ENCODE measurements at places on chromosomes 1 and 21.

DNA sequence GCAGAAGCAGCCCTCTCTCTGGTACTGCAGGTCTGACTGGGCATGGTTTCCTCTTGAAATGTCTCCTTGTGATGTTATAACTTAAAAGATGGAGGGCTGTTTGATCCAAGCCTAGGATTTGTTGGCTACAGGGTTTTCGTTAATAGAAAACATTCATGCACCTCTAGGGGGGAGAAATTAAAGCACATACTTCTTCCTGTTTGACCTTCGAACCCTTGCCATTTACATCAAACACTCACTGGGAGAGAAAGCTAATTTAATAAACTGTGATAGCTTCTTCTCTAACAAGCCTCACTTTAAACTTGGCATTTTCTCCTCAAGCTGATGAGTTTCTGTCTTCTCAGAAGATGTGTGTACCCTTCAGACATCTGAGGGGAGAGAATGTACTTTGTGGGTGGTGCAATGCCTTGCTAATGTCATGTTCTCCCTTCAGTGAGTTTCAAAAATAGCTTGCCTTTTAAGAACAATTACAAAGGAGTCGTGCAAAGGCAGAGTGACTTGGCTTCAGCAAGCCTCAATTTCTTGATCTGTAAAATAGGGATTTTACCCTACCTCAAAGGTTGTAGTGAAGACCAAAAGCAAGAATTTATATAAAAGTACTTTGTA is 20.4 kb downstream of the CACHD1 start:
- H3K27me3 ChIP-seq = peaks cover 34% of the 10 kb centered on the region
- no peaks in the 10 kb centered on the region for H3K36me3 ChIP-seq
- H3K4me1 ChIP-seq = peaks cover 2% of the 10 kb centered on the region
- H3K4me3 ChIP-seq = no peak overlapping the region
- DNase-seq = no peak

- no peaks in the 10 kb centered on the region for H3K36me3 ChIP-seq
- no peaks in the 10 kb centered on the region for H3K27me3 ChIP-seq
- H3K4me1 ChIP-seq = no peaks in the 10 kb centered on the region
- no peak for DNase-seq
These were observed 184.8 kb downstream of the BRINP2 start for GRCh38 chr1:177355575-177355974.

DNA sequence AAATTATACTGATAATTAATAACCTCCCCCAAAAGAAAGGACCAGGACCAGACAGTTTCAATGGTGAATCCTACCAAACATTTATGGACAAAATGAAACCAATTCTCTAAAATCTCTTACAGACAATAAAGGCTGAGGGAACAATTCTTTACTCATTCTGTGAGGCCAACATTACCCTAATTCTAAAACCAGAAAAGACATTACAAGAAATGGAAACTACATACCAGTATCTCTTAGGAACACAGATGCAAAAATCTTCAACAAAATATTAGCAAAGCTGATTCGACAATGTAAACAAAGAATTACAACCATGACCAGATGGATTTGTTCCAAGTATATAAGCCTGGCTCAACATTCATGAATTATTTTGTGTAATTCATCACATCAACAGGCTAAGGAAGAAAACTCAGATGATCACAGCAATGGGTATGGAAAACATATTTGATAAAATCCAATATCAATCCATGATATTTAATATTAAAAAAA is 8.6 kb downstream of the TMED5 start:
- H3K4me1 ChIP-seq = peaks cover 47% of the 10 kb centered on the region
- H3K36me3 ChIP-seq = peaks cover 81% of the 10 kb centered on the region
- peak overlapping the region; percentile 85 for H3K27ac ChIP-seq
- no peaks in the 10 kb centered on the region for H3K27me3 ChIP-seq
- H3K4me3 ChIP-seq = peak overlapping the region; percentile 79
- DNase-seq = no peak

DNA sequence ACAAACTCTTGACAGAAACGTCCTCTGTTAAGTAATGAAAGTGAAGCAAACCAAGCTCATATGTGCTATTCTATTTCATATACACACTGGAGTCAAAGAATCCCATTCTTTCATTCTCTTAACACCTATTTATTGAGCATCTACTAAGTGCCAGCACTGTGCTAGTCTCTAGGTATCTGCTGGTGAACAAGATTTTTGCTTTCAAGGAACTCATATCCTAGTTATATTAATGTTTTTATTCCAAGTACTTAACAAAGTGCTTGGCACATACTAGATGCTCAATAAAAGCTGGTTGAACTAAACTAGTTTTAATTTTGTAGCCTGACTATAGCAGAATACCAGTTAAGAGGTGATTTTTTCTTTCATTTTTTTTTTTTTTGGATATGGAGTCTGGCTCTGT is 3.6 kb upstream of the RNF2 start:
- H3K27ac ChIP-seq = no peak overlapping the region
- H3K4me1 ChIP-seq = peaks cover 10% of the 10 kb centered on the region
- H3K4me3 ChIP-seq = no peak overlapping the region
- DNase-seq = no peak

GRCh38 chr21:46217511-46218196 is 10.9 kb downstream of the LSS start:
- H3K27ac ChIP-seq = no peak overlapping the region
- H3K36me3 ChIP-seq = peaks cover 22% of the 10 kb centered on the region
- no peak for DNase-seq
- no peaks in the 10 kb centered on the region for H3K27me3 ChIP-seq
- H3K4me1 ChIP-seq = no peaks in the 10 kb centered on the region

- H3K4me3 ChIP-seq = no peak overlapping the region
- H3K27ac ChIP-seq = no peak overlapping the region
- no peak for DNase-seq
- peaks cover 78% of the 10 kb centered on the region for H3K36me3 ChIP-seq
- peaks cover 50% of the 10 kb centered on the region for H3K4me1 ChIP-seq
These were observed 27.5 kb downstream of the UBASH3A start for GRCh38 chr21:42431196-42431595.

DNA sequence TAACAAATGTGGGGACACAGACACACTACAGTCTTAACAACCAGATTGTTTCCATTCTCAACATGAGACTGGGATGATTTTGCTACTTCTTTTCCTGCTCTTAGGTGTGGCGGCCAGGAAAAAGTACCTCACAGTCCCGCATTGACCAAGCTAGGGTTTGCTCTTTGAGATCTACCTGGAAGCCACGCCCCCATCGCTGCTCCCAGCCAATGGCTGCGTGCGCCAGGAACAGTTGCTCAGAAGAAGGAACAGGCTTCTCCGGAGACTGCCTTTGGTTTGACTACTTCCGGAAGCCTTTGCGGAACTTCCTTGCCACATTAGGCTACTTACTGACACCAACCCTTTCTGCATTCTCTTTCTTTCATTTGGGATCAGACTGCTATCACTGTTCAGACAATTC is 44.2 kb upstream of the PLD5 start:
- H3K27ac ChIP-seq = no peak overlapping the region
- no peak for DNase-seq
- H3K4me3 ChIP-seq = no peak overlapping the region
- H3K36me3 ChIP-seq = no peaks in the 10 kb centered on the region
- H3K4me1 ChIP-seq = no peaks in the 10 kb centered on the region
- H3K27me3 ChIP-seq = no peaks in the 10 kb centered on the region

- no peak overlapping the region for H3K4me3 ChIP-seq
- H3K4me1 ChIP-seq = peaks cover 24% of the 10 kb centered on the region
- no peaks in the 10 kb centered on the region for H3K36me3 ChIP-seq
- H3K27ac ChIP-seq = no peak overlapping the region
- H3K27me3 ChIP-seq = peaks cover 54% of the 10 kb centered on the region
These were observed 2.4 kb upstream of the PIK3R3 start for GRCh38 chr1:46134660-46135331.

DNA sequence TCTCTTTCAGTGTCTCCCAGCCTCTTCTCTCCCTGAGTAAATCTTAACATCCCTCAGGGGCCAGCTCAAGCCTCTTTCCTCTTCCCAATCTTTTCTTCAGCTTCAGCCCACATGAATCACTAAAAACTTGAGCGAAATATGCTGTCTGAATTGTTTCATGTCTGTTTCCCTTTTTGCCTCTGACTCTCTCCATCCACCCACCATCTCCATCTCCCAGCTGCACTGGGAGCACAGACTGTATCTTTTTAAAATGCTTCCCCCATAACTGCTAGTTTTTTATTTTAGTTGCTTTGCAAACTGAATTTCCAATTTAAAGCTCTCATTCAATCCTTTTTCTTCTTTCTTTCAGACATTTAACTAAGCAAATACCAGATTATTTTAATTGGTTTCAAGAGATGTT is 3.0 kb upstream of the AHCTF1 start:
- no peak overlapping the region for H3K27ac ChIP-seq
- H3K4me3 ChIP-seq = no peak overlapping the region
- peaks cover 11% of the 10 kb centered on the region for H3K36me3 ChIP-seq
- H3K4me1 ChIP-seq = peaks cover 12% of the 10 kb centered on the region
- no peaks in the 10 kb centered on the region for H3K27me3 ChIP-seq

GRCh38 chr1:172578586-172578985 is 45.6 kb downstream of the SUCO start:
- no peak overlapping the region for H3K27ac ChIP-seq
- H3K36me3 ChIP-seq = peaks cover 58% of the 10 kb centered on the region
- no peaks in the 10 kb centered on the region for H3K27me3 ChIP-seq
- no peak for DNase-seq

DNA sequence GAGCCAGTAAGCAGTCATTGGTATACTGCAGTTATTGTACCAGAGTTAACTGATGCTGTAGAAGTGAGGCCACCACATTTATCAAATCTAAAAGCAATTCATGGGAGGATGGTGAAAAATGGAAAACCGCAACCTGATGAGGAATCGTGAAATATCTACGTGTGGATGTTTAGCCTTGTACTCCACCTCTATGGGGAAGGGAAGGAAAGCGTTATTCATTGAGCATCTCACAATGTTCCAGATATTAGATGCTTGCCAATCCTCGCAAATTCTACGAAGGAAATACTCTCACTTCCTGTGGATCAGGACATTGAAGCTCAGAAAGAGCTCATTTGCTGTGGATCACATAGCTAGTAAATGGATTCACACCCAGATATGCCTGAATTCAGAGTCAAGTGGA is 77.3 kb downstream of the LRRC8D start:
- no peak overlapping the region for H3K4me3 ChIP-seq
- DNase-seq = no peak
- H3K36me3 ChIP-seq = peaks cover 11% of the 10 kb centered on the region

- no peak for DNase-seq
- peaks cover 4% of the 10 kb centered on the region for H3K27me3 ChIP-seq
- peaks cover 4% of the 10 kb centered on the region for H3K4me1 ChIP-seq
These were observed 394.9 kb upstream of the B3GALT2 start for GRCh38 chr1:193581341-193581740.

GRCh38 chr1:44594871-44595735 is 79.2 kb downstream of the TMEM53 start:
- H3K27ac ChIP-seq = no peak overlapping the region
- DNase-seq = peak; percentile 56

GRCh38 chr1:224542783-224543440 is 73.2 kb upstream of the CNIH3 start:
- H3K4me3 ChIP-seq = no peak overlapping the region
- no peak overlapping the region for H3K27ac ChIP-seq
- no peaks in the 10 kb centered on the region for H3K36me3 ChIP-seq
- peaks cover 29% of the 10 kb centered on the region for H3K4me1 ChIP-seq
- peak; percentile 28 for DNase-seq
- H3K27me3 ChIP-seq = peaks cover 18% of the 10 kb centered on the region

GRCh38 chr1:10510520-10511493 is 36.1 kb downstream of the PEX14 start:
- peaks cover 79% of the 10 kb centered on the region for H3K4me1 ChIP-seq
- peak overlapping the region; percentile 67 for H3K4me3 ChIP-seq
- peak overlapping the region; percentile 90 for H3K27ac ChIP-seq
- DNase-seq = peak; percentile 80

DNA sequence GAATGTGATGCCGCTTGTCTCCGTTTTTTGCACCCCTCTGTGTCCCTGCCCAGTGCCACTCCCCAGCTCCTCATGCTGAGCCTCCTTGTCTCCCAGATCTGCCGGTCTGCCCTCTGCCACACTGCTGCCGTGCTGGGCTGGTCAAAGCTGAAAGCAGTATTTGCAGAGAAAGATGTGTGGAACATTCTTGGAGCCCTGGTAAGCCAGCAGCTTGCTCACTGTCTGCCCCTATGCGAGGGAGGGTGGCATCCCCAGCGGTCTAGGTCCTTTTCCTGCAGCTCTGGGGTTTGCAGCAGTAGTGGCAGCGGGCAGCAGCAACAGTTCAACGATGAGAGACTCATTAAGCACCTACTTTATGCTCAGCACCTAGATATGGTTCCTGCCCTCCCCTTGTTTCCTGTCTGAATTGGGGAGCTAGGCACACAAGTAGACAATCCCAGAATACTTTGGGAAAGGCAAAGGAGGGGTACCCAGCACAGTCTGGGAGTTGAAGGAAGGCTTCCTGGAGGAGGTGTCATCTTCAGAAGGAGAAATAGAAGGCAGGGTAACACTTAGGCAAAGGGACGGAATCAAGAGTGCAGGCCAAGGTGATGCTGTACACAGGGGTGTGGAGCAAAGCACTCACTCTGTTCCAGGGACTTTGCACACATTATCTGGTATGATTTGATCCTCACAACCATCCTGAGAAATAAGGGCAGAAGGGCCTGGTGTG is 63.1 kb downstream of the KIF21B start:
- no peak overlapping the region for H3K4me3 ChIP-seq
- H3K27ac ChIP-seq = no peak overlapping the region
- DNase-seq = no peak
- H3K36me3 ChIP-seq = no peaks in the 10 kb centered on the region
- no peaks in the 10 kb centered on the region for H3K4me1 ChIP-seq
- H3K27me3 ChIP-seq = peaks cover 10% of the 10 kb centered on the region

GRCh38 chr1:188166654-188167053 is 1337.9 kb downstream of the PLA2G4A start:
- H3K27me3 ChIP-seq = no peaks in the 10 kb centered on the region
- H3K36me3 ChIP-seq = no peaks in the 10 kb centered on the region
- DNase-seq = no peak

DNA sequence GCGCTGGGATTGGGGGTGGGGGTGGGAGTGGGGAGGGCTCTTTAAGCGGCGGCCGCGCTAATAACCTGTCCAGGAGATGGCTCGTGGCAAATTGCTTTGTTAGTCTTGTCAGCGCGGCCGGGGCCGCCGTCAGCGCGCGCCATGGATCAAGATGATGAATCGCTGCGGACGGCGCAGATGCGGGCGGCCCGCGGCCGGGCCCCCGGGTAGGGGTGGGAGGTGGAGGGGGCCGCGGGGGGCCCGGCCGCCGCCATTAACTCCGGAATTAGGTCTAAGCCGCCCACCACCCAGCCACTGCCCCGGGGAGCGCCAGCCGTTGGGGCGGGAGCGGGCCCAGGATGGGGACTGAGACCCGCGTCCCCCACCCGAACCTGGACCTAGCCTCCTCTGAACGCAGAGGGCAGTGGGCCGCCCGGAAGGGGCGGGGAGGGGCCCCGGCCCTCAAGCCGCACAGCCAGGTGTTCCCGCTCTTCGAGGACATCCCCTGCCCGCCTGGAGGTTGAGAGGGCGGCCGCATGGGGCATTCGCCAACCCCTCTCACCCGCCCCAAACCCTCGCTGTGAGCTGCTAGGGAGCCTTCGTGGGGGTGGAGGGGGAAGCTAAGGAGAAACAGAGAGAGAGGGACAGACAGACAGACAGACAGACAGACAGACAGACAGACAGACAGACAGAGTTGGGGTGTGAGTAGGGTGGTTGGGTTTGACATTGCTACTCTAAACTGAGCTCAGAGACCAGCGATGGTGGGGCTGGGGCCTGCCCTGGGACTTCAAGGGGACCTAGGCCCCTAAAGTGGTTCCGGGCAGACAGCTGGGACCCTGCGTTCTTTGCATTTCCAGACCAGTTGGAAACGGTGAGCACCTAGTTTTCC is 3.8 kb upstream of the DMBX1 start:
- no peak overlapping the region for H3K4me3 ChIP-seq
- H3K4me1 ChIP-seq = peaks cover 12% of the 10 kb centered on the region
- DNase-seq = no peak
- peaks cover 84% of the 10 kb centered on the region for H3K27me3 ChIP-seq
- no peak overlapping the region for H3K27ac ChIP-seq

Data from activated T-helper 2 cell treated with anti-CD3 and anti-CD28 coated beads, Interferon-gamma antibody, Interleukin-2, Interleukin-4, amounts not matched to agents 10 μg/mL and 5 μg/mL and 100 μg/mL, durations not matched to agents 14 hours and 24 hours and 36 hours (primary cell).